ENCODE measurements at places on chromosomes 5 and 9. TPM values are rescaled to one million over a fixed set of nuclear protein-coding genes. Genes with fewer than 3 reads are reported as not detected.
A peak's percentile ranks its signal among the peaks of the same experiment; 100 is the strongest.

- H3K4me1 ChIP-seq: peaks cover 23% of the 10 kb centered on the region
- H3K36me3 ChIP-seq: no peaks in the 10 kb centered on the region
- DNase-seq: no peak
- H3K27ac ChIP-seq: no peak overlapping the region
- H3K27me3 ChIP-seq: no peaks in the 10 kb centered on the region
- H3K4me3 ChIP-seq: no peak overlapping the region
Measured at GRCh38 chr5:142059304-142059940, 46.6 kb upstream of the GNPDA1 start.

DNA sequence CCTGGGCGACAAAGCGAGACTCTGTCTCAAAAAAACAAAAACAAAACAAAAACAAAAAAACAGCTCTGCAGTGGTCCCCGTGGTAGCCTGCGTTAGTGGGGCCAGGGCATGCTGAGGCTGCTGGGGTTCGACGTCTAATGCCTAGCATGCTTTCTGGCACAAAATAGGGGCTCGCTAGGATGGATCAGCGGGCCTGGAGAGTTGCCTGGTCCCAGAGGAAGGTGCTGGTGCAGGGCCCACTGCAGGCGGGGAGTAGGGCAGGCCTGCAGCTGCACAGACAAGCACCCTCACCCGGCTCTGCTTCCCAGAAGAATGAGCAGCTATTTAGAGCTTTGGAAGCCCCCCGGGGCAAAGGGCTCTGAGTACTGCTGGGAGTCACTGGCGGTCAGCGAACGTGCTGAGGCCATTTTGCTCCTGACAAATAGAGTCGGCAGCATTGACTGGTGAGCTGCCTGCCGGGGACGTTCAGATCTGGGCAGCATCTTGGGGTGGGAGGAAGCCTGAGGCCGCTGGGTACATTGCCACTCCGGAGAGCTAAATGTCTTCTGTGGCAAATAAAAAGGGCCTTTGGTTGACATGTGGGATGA, 126.7 kb downstream of the OLFM1 start:
- H3K4me3 ChIP-seq: no peak overlapping the region
- H3K27me3 ChIP-seq: peaks cover 17% of the 10 kb centered on the region
- H3K36me3 ChIP-seq: no peaks in the 10 kb centered on the region

TMEM252 gene
- total RNA-seq: not detected

- no peak for DNase-seq
- H3K27me3 ChIP-seq: no peaks in the 10 kb centered on the region
- H3K36me3 ChIP-seq: no peaks in the 10 kb centered on the region
- no peak overlapping the region for H3K4me3 ChIP-seq
- H3K27ac ChIP-seq: no peak overlapping the region
- no peaks in the 10 kb centered on the region for H3K4me1 ChIP-seq
Measured at GRCh38 chr5:18605186-18605585, 970.9 kb downstream of the TAF11L14 start.

DNA sequence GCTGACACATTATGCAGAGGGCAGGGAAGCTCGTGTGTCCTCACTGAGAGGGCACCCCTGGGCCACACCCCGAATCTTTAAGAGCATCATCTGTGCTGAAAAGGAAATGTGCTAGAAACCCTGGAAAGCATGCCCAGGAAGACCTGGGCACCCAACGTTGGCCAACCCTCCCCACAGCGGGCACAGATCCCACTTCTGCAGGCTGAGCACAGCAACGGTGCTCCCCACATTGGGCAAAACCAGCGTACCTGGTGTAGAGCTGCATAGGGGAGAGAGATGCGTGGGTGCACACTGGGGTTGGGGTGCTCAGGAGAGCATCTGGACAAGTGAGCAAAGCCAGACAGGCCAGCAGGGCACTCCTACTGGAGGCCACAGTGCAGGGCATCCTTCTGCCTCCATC, 32.6 kb downstream of the ROR2 start:
- DNase-seq: no peak
- no peaks in the 10 kb centered on the region for H3K4me1 ChIP-seq
- no peaks in the 10 kb centered on the region for H3K36me3 ChIP-seq
- no peak overlapping the region for H3K27ac ChIP-seq
- H3K27me3 ChIP-seq: peaks cover 29% of the 10 kb centered on the region
- H3K4me3 ChIP-seq: no peak overlapping the region

FREM1 gene
- total RNA-seq: not detected

DNA sequence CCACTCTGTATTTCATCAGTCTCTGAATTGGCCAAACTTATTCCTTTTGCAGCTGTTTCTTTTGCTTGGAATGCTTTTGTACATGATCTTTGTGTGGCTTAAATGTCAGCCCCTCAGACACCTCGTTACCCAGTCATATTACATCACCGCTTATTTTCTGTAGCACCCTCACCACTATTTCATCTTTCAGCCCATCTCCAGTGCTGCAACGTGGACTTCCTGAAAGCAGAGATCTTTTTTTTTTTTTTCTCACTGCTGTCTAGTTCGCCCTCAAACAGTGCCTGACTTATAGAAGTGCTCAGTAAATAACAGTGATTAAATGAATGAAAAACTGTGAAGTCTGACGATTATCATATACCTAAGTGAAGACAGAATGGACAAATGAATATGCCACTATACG, 835 bp downstream of the SRA1 start:
- H3K4me3 ChIP-seq: peak overlapping the region; percentile 84
- no peak for DNase-seq
- no peaks in the 10 kb centered on the region for H3K27me3 ChIP-seq
- H3K27ac ChIP-seq: peak overlapping the region; percentile 93
- H3K4me1 ChIP-seq: peaks cover 53% of the 10 kb centered on the region

FRMPD1 gene
- not detected for total RNA-seq

DNA sequence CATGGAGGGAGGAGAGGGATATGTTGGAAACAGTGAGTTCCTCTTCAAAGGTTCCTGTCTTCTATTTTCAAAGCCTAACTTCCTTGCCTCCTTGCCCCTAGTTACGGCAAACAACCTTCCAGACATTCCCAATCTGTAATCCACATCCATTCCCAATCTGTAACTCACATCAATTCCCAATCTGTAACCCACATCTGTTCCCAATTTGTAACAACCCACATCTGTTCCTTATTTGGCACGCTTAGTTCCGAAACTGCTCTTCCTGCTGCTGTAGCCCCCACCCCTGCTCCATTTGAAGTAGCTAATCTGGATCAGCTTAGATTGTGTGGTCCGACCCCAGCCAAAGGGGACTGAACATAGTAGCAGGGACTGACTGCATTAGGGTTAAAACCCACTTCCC, 23.9 kb upstream of the IDNK start:
- no peaks in the 10 kb centered on the region for H3K4me1 ChIP-seq
- H3K27ac ChIP-seq: no peak overlapping the region
- H3K4me3 ChIP-seq: no peak overlapping the region
- no peak for DNase-seq

DNA sequence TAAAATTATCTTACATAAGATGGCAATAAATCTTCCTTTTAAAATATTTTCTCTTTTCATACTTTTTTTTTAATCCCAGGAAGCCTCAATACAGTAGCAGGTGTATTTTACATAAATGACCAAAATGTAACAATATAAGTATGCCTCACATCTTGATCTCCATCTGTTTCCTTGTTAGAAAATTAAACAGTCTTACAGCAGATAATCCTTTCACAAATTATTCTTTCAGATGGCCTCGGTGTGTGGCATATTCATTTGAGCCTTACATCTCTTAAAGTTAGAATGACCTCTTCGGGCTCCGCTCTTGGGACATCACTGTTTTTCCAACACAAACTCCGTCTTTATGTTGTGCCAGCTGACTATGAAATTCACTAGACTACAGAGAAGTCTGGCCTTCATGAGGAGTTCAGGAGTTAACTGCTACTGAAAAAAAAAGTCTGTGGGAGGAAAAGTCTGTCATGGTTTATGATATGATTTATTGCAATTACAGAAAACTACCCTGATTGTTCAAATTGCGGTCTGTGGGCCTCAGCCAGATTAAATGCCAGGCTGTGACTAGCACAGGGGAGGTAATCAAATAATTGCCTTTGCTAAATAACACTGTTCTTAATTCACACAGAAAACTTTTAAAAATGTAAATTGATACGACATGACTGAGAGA, 292.9 kb upstream of the PUM3 start:
- no peak overlapping the region for H3K27ac ChIP-seq
- no peaks in the 10 kb centered on the region for H3K36me3 ChIP-seq

Measured in activated naive CD8-positive, alpha-beta T cell treated with anti-CD3 and anti-CD28 coated beads for 36 hours (primary cell).